Stimulated activated CD4-positive, alpha-beta T cell treated with anti-CD3 and anti-CD28 coated beads, Interleukin-1b, Interleukin-23, amount 100 ng/mL, for 1 hour (primary cell): ENCODE measurements at places on chromosomes 13 and 19.

GRCh38 chr19:18262917-18263316, 11.3 kb downstream of the IQCN start:
- DNase-seq: no peak

GRCh38 chr13:99972190-99972731, 694 bp upstream of the ZIC5 start:
- DNase-seq: no peak

DNA sequence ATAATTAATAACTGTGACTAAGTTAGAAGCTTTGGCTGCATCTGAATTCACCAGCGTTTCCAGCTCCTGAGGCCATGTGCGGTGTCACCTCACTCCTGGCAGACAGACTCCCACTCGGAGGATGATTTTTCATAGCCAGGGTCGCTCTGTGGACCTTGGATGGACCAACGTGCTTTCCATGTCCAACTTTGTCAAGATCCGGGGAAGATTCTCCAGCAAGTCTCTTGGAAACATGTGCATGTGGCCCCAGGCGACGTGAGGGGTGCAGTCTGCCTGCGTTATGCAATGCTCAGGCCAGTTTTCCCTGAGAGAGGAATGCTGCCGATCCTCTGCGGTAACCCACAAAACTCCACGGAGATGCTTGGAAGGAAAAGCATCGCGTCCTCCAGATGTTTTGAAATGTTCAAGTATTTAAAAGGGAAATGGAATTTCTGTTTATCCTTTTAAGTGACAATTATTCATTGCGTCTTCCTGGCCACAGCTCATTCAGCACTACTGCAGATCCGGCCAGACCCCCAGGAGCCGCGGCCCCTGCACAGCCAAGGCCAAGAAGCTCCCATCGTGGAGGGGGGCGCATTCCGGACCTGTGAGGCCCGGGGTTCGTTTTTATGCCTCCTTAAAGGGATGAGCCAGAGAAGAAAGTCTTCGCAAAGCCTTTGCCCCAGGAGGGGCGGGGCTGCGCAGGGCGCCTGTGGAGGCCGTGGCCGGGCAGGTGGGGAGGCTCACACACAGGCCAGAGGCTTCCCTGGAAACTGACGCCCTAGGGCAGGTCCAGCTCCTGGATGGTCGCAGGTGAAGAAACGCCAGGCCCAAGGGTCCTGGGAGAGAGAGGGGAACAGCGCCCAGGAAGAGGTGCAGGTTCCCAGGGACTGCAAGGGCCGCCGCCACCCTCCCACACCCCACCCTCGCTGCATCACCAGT, 46.0 kb downstream of the C13orf46 start:
- no peak for DNase-seq

- DNase-seq: no peak
Measured at GRCh38 chr19:43704002-43704705, 11.7 kb upstream of the IRGC start.

DNA sequence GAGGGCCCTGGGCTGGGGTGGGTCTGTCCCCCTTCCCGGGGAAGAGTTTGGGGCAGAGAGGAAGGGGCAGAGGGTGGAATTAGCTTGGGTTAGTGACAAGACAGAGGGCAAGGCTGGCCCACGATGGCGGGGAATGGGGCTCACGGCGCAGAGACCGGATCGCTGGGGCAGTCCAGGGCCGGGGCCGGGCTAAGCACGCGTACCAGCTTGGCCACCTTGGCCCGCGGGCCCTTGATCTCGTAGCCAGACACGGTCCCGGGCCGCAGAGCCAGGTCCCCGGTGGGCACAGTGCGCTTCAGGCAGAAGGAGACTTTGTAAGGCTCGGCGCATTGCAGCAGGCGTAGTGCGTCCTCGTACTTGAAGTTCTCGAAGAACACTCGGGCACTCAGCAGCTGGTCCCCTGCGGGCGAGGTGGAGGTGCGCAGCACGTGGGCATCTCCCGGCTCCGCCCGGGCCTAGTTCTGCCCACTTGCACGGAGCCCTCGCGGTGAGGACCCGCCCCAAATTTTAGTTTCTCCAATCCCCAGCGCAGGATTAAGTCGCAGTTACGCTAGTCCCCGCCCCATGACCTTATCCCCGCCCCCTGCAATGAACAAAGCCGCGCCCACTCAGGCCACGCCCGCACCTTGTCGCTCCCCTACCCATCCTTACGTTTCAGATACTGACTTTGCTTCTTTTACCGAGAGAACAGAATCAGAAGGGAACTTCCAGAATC, 8.6 kb upstream of the HIPK4 start:
- no peak for DNase-seq

- no peak for DNase-seq
Measured at GRCh38 chr13:87356314-87356713, 314.9 kb upstream of the SLITRK5 start.

DNA sequence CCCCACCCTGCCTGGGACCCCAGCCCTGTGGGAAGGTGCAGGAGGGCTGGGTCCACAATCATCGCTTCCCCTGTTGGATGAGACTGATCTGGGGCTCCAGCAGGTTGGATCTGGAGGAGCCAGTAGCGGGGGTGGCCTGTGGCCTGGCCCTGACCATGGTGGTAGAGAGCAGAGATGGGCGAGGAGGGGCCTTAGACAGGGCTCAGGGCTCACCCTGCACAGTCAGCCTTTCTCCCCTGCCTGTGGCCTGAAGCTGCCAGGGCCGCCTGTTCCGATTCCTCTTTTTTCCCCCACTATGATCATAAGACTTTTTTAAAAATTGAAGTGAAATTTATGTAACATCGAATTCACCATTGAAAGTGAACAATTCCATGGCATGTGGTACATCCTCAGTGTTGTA, 18.2 kb downstream of the SIN3B start:
- no peak for DNase-seq
